ENCODE measurements at places on chromosomes 16 and 17. TPM values are rescaled to one million over a fixed set of nuclear protein-coding genes. Genes with fewer than 3 reads are reported as not detected.

- no peak for DNase-seq
- no peaks in the 10 kb centered on the region for H3K27me3 ChIP-seq
- peaks cover 3% of the 10 kb centered on the region for H3K4me1 ChIP-seq
- no peak overlapping the region for H3K4me3 ChIP-seq
- H3K36me3 ChIP-seq: no peaks in the 10 kb centered on the region
- no peak overlapping the region for H3K27ac ChIP-seq
Measured at GRCh38 chr17:75731086-75731715, 9.9 kb downstream of the ITGB4 start.

DNA sequence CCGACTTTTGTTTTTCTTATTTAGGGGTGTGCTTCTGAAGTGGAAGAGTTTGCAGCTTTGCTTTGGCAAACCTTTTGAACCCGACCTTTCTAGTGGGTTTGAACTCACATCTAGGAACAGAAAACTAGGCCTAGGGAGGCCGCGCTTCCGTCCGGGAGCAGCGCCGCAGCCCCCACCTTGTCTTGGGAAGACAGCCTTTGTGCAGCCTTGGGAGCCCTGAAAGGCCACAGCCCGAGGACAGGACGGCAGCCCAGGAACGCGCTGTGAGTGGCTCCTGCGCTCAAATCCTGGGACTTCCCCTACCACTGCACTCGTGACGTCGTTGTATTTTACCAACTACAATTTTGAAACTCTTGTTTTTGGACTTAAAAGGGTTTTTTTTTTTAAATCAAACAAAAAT, 53.7 kb upstream of the ZNF267 start:
- H3K27me3 ChIP-seq: no peaks in the 10 kb centered on the region
- H3K36me3 ChIP-seq: no peaks in the 10 kb centered on the region
- H3K4me1 ChIP-seq: no peaks in the 10 kb centered on the region
- no peak overlapping the region for H3K27ac ChIP-seq
- H3K4me3 ChIP-seq: no peak overlapping the region

- no peaks in the 10 kb centered on the region for H3K36me3 ChIP-seq
- DNase-seq: no peak
- H3K27me3 ChIP-seq: peaks cover 7% of the 10 kb centered on the region
Measured at GRCh38 chr16:17612336-17612735, 141.6 kb upstream of the XYLT1 start.

GRCh38 chr16:19488213-19488640, 33.7 kb downstream of the GDE1 start:
- no peaks in the 10 kb centered on the region for H3K36me3 ChIP-seq
- DNase-seq: no peak
- H3K27ac ChIP-seq: no peak overlapping the region
- no peaks in the 10 kb centered on the region for H3K4me1 ChIP-seq
- H3K27me3 ChIP-seq: peaks cover 2% of the 10 kb centered on the region

GRCh38 chr16:70455910-70456309, 1.5 kb downstream of the FCSK start:
- no peak for DNase-seq
- no peak overlapping the region for H3K27ac ChIP-seq
- H3K4me1 ChIP-seq: peaks cover 14% of the 10 kb centered on the region

DNA sequence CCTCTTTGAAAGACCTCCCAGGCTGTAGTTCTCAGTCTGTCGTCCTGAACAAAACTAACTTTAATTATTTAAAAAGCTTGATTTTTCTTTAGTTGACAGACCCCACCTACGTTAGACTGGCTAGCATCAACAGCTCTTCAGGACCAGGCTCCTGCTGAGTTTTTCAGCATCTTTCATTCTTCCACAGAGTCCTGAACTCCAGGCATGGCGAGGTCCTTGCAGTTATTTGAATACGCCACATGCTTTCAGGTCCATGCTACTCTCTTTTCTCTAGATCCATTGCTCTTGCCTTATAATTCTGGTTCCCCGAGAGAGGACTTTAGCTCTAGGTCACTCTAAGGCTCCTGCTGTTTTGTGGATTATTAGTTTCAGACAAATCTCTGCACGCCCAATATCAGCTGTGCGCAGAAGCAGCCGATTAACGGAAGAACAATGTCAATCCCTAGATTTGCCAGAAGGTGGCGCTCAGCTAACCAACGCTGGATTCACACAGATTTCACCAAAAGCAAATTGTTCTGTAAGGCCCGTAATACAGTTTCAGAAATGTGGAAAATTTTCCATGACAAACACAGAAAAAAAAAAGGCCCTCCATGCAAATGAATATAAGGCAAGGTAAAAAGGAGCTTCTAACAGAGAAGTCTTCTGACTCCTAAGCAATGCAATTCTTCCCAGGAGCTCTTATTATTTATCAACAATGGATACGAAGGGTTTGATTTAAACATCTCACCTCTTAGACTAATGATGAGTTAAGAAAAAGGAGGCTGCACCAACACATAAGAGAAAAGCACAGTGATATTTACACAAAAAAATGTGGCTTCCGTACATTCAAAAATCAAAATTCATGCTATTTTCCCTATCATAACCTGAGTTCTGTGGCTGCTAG, 33.5 kb upstream of the BCO1 start:
- DNase-seq: peak; percentile 80
- peaks cover 5% of the 10 kb centered on the region for H3K27me3 ChIP-seq
- H3K36me3 ChIP-seq: no peaks in the 10 kb centered on the region
- no peaks in the 10 kb centered on the region for H3K4me1 ChIP-seq
- no peak overlapping the region for H3K27ac ChIP-seq
- no peak overlapping the region for H3K4me3 ChIP-seq

- no peaks in the 10 kb centered on the region for H3K27me3 ChIP-seq
- no peaks in the 10 kb centered on the region for H3K36me3 ChIP-seq
- DNase-seq: no peak
- no peak overlapping the region for H3K27ac ChIP-seq
- H3K4me3 ChIP-seq: no peak overlapping the region
Measured at GRCh38 chr17:20291853-20292252, 175.5 kb downstream of the LGALS9B start.

DNA sequence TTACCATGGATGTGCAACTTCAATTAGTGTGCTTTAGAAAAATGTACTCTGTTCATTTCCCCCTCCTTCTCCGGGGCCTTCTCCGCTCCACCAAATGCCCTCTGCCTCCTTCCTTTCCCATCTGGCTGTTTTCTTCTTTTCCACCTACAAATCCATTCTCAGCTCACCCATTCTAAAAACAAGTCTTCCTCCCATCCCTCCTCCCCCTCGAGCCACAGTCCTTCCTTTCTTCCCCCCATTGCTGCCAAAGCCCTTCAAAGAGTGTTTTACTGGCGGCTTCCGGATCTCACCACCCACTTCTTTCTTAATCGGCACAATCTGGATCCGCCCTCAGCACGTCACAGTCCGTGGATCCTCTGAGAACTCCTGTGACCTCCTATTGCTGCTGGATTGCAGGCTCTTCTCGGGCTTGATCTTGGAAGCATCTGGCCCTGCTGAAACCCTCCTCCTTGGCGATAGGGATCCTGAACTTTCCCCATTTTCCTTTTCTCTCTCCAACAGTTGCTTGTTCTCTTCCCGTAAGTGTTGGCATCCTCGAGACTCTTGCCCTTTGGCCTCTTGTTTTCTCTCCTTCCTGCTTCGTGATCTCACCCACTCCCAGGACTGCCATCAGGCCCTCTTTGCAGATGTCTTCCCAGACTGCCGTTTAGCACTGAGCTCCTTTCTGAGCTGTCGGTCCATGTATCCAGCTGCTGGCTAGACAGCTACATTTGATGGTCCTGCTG, 36.0 kb upstream of the FBXO47 start:
- peak overlapping the region; percentile 52 for H3K4me3 ChIP-seq
- H3K4me1 ChIP-seq: peaks cover 18% of the 10 kb centered on the region
- peak; percentile 83 for DNase-seq
- peak overlapping the region; percentile 63 for H3K27ac ChIP-seq
- H3K27me3 ChIP-seq: peaks cover 7% of the 10 kb centered on the region

- peaks cover 42% of the 10 kb centered on the region for H3K4me1 ChIP-seq
- no peaks in the 10 kb centered on the region for H3K27me3 ChIP-seq
- H3K27ac ChIP-seq: no peak overlapping the region
- no peaks in the 10 kb centered on the region for H3K36me3 ChIP-seq
Measured at GRCh38 chr16:81318711-81319110, 3.9 kb downstream of the GAN start.

DNA sequence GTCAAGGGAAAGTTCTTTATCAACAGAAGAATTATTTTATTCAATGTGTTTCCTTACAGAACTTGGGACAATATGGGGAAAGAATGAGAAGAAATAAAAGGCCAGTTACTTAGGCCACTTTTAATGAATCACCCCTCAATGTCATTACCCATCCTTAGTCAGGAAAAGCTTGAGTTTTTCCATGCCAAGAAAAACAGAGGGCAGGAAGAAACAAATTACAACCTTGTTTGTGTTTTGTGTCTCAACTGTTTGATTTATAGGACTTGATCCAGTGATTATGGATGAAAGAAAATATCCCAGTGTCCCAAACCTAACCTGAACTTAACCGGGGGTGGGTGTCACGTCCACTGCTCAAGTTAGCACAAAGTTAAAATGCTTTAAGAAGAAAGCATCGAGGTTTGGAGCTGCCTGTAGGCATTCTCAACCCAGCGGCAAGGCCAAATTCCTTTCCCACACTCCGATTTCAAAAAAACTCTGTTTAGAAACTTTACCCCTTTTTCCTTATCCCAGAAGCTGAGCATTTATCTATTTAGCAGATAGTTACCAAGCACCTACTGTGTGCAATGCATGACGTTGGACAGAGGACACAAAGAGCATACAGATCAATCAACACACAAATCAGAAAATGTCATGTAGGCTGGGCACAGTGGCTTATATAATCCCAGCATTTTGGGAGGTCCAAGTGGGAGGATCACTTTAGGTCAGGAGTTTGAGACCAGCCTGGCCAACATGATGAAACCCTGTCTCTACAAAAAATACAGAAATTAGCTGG, 14.0 kb upstream of the CYB5B start:
- H3K36me3 ChIP-seq: no peaks in the 10 kb centered on the region
- H3K4me1 ChIP-seq: peaks cover 17% of the 10 kb centered on the region
- H3K4me3 ChIP-seq: no peak overlapping the region
- H3K27ac ChIP-seq: no peak overlapping the region
- DNase-seq: no peak

DNA sequence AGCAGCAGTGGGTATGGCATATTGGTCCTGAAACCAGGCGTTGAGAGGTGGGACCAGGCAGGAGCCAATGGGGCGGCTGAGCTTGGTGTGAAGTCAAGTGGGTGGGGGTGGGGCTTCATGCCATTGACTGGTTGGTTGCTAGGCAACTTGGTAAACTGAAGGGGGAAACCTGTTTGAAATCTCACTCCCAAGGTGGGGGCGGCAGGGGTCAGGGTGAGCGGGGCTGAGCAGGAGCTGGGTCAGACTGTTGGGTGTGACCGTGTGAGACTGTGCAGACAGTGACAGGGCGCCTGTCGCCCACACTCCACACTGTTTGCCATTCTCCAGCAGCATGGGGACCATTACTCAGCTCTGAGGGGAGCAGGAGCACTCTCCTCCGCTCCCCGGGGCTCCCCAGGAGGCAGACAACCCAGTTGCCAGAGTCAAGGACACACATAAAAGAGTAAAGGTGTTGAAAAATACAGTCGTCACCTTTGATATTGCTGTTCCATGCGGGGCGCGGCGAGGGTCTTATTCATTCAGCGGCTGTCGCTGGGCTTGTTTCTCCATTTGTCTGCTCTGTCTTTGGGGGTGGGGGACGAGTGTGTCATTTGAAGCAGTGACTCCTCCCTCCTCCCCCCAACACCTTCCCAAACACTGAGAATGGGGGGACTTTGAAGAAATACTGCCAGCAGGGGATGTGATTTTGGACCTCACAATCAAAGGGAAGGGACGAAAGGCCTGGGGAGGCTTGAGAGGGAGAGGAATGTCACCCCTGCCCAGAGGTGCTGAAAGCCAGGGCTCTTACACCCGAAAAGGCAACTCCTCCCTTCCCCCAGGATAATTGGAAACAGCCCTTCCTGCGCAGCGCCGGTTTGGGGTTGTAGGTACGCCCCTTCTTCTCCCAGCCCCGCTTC, 1.2 kb upstream of the EFNB3 start:
- H3K27ac ChIP-seq: no peak overlapping the region
- H3K4me1 ChIP-seq: peaks cover 12% of the 10 kb centered on the region
- peaks cover 16% of the 10 kb centered on the region for H3K36me3 ChIP-seq
- DNase-seq: no peak
- H3K27me3 ChIP-seq: peaks cover 41% of the 10 kb centered on the region

DNA sequence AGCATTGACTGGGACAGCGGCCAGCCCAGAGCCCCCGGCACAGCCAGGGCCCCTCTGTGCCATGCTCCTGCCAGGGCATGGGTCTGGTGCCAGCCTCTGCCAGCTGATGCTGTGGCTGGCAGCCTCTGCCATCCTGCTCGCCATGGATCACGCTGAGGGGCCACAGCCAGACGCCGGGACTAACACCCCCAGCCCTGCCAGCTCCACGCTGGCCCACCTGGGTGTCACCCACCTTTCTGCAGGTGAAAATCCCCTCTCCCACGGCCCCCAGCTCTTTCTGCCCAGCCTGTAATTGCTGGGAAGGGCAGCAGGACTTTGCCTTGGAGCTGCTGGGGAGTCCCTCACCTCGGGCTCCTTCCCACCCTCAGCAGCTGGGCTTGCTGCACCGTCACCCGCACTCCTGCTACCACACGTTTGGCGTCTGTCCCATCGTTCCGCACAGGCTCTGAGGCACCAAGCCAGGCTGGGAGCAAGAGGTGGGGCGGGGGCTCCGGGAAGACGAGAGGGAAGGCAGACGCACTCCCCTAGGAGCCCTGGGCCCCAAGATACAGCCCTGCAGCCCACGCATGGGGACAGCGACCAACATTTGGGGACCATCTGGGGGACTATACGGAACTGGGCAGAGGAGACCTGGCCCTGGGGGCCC, 42.0 kb upstream of the ACSF3 start:
- no peak overlapping the region for H3K27ac ChIP-seq
- H3K27me3 ChIP-seq: peaks cover 2% of the 10 kb centered on the region
- H3K4me3 ChIP-seq: no peak overlapping the region
- peaks cover 2% of the 10 kb centered on the region for H3K4me1 ChIP-seq

DNA sequence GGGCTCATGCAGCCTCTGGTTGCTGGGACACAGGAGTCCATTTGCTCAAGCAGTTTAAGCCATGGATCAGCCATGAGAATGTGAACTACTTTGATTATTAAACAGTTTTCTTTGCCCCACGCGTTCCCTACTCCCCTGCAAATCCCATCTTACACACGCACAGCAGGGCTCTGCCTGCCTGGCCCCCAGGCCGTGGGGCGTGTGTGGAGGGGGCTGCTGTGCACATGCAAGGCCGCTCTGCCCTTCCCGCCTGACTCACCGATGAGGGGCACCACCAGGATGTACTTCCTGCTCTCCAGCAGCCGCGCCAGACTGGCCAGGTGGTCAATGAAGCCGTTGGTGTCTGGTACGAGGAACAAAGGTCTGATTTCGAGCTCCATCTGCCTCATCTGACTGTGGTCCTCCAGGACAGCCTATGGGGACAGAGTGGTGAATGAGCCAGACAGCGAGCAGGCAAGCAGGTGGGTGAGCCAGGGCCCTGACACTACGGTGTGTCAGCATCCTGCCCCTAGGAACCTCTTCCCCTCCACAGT, 13.7 kb downstream of the HIC1 start:
- H3K4me1 ChIP-seq: peaks cover 65% of the 10 kb centered on the region
- no peak for DNase-seq

- H3K4me1 ChIP-seq: no peaks in the 10 kb centered on the region
- H3K27me3 ChIP-seq: no peaks in the 10 kb centered on the region
- H3K36me3 ChIP-seq: no peaks in the 10 kb centered on the region
- H3K4me3 ChIP-seq: no peak overlapping the region
Measured at GRCh38 chr16:7853197-7853596, 520.6 kb downstream of the RBFOX1 start.

- H3K36me3 ChIP-seq: no peaks in the 10 kb centered on the region
- H3K4me3 ChIP-seq: no peak overlapping the region
- no peak overlapping the region for H3K27ac ChIP-seq
- no peak for DNase-seq
- no peaks in the 10 kb centered on the region for H3K4me1 ChIP-seq
Measured at GRCh38 chr16:82322177-82322576, 152.2 kb upstream of the MPHOSPH6 start.

LITAFD gene
- not detected for total RNA-seq

KCNJ18 gene
- total RNA-seq: not detected

Measured in activated CD4-positive, alpha-beta T cell treated with anti-CD3 and anti-CD28 coated beads, Interleukin-2, amount 10 ng/mL, durations not matched to agents 24 days and 14 days (primary cell).